ENCODE measurements at places on chromosomes 2 and 18.

- DNase-seq = no peak
Measured at GRCh38 chr2:105791229-105791628, 46.5 kb downstream of the NCK2 start.

- no peak for DNase-seq
Measured at GRCh38 chr18:8657050-8657820, 48.0 kb downstream of the RAB12 start.

- DNase-seq = no peak
Measured at GRCh38 chr2:16932826-16933225, 267.2 kb upstream of the CYRIA start.

DNA sequence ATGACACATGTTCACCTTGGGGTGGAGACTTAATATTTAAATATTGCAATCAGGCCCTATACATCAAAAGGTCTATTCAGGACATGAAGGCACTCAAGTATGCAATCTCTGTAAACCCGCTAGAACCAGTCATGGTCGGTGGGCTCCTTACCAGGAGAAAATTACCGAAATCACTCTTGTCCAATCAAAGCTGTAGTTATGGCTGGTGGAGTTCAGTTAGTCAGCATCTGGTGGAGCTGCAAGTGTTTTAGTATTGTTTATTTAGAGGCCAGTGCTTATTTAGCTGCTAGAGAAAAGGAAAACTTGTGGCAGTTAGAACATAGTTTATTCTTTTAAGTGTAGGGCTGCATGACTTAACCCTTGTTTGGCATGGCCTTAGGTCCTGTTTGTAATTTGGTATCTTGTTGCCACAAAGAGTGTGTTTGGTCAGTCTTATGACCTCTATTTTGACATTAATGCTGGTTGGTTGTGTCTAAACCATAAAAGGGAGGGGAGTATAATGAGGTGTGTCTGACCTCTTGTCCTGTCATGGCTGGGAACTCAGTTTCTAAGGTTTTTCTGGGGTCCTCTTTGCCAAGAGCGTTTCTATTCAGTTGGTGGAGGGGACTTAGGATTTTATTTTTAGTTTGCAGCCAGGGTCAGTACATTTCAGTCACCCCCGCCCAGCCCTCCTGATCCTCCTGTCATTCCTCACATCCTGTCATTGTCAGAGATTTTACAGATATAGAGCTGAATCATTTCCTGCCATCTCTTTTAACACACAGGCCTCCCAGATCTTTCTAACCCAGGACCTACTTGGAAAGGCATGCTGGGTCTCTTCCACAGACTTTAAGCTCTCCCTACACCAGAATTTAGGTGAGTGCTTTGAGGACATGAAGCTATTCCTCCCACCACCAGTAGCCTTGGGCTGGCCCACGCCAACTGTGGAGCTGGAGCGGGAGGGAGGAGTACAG lies 108.1 kb downstream of the XRCC5 start:
- no peak for DNase-seq

- no peak for DNase-seq
Measured at GRCh38 chr2:157900684-157901083, 24.6 kb upstream of the ACVR1 start.

GRCh38 chr2:9519250-9519649 lies 36.4 kb downstream of the ADAM17 start:
- no peak for DNase-seq

DNA sequence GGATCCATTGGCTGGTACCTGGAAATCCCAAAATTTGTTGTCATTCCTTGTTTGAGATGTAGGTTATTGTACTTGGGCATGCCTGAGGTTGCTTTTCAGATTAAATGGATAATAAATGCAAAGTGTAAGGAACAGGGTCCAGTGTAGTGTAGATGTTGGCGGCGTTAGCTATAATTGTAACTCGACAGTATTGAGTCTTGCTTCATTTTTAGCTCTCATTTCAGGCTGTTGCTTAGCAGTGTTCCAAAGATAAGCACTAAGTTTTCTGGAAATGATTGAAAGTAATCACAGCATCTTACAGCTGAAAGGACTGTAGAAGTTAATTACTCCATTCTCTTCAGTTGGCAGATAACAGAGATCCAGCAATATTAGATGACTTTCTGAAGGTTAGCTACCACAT lies 47.8 kb upstream of the SPTBN1 start:
- DNase-seq = no peak

- no peak for DNase-seq
Measured at GRCh38 chr2:46458763-46459500, 20.4 kb upstream of the TMEM247 start.

GRCh38 chr18:44791520-44791919 lies 110.8 kb downstream of the SETBP1 start:
- DNase-seq = no peak

DNA sequence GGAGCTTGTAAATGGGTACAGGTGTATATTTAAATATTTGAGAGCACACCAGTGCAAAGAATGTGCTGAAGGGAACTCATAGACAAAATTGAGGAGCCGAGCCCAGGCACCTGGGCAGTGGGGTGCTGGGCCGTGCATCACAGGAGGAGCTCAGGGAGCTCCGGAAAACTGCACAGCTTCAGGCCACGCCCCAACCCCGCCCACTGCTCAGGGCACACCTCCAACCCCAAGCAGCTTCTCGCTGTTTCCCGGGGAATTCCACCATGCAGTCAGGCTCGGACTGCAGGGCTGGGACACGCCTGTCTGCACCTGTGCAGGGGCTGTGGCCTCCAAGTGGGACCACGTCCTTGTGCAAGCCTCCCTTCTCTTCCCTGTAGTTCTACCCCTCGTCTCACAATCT lies 243.0 kb downstream of the HDAC4 start:
- no peak for DNase-seq

DNA sequence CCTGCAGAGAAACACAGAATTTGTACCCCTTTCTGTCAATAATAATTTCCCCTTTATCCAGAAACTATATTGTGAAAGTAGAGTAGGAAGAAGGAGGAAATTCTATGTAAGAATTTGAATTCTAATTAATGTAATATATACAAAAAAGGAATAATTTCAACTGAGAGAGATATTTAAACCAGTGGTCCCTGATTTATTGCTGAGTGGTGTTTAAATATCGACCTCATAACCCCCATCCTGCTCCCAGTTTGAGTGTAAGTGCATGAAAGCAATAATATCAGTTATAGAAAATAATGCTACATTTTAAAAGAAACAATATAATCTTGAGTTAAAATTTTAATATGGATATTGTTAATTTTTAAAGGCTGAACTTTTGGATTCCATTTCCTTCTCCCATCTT lies 286.2 kb upstream of the REG3G start:
- no peak for DNase-seq

- DNase-seq = no peak
Measured at GRCh38 chr18:28584731-28585130, 407.8 kb upstream of the CDH2 start.

DNA sequence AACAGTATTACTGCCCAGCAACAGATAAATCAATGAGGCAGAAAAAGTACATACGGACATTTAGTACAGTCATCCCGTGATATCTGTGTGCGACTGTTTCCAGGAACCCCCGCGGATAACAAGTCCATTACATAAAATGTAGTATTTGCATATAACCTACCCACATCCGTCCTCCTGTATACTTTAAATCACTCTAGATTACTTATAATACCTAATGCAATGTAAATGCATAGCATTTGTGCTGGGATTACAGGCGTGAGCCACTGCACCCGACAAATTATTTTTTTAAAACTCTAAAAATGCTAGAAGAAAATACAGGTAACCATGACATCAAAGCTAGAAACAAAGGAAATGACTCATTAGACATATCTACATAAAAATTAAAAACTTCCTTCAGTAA lies 91.6 kb downstream of the FAM161A start:
- no peak for DNase-seq

- no peak for DNase-seq
Measured at GRCh38 chr18:79486356-79487182, 90.8 kb downstream of the NFATC1 start.
